ENCODE measurements at places on chromosomes 1 and 21.
A peak's percentile ranks its signal among the peaks of the same experiment; 100 is the strongest.

- no peak for DNase-seq
Measured at GRCh38 chr1:47507881-47508701, 70.2 kb downstream of the FOXD2 start.

- DNase-seq = no peak
Measured at GRCh38 chr1:51958824-51959223, 31.7 kb downstream of the RAB3B start.

DNA sequence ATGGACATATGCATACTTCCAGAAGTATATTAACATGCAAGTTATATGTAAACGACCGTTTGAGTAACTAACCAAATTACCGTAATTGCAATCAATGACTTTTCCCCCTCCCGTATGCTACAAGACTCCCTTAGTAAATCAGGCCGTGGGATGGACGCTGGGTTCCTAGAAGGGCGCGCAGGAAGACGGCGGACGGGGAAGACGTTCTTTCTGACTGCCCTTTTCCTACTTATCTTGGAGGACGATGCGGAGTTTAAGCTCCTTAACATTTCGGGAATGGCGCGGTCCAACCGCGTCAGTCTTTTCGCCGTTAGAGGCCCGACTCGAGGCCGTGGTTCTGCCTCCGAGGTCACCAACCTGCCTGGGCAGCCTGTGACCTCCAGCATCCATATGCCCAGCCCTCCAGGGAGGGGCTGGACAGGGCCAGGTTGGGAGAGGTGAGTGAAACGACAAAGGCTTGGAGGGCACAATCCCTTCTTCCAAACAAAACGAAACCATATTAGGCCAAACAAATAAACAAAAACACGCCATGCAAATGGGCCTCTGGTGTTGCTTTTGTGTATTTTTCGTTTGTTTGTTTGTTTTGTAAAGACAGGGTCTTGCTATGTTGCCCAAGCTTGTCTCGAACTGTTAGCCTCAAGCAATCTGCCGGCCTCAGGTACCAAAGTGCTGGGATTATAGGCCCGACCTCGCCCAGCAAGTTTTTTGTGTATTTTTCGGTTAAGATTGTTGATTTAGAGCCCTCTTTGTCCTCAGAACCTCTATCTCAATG is 873 bp upstream of the PI4KB start:
- DNase-seq = no peak

DNA sequence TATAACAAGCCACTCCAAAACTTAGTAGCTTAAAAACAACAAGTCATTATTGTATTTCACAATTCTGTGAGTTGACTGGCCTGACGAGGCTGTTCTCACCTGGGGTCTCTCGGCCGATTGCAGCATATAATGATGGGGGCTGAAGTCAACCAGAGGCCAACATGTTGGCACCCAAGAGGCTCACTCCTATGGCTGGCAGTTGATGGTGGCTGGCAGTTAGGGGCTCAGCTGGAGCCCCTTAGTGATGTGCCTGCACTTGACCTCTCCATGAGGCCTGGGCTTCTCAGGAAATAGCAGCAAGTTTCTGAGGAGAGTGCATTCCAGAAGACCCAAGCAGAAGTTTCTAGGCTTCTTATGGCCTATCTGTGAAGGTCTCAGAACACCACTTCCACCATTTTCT is 459.4 kb downstream of the NPHP4 start:
- no peak for DNase-seq

DNA sequence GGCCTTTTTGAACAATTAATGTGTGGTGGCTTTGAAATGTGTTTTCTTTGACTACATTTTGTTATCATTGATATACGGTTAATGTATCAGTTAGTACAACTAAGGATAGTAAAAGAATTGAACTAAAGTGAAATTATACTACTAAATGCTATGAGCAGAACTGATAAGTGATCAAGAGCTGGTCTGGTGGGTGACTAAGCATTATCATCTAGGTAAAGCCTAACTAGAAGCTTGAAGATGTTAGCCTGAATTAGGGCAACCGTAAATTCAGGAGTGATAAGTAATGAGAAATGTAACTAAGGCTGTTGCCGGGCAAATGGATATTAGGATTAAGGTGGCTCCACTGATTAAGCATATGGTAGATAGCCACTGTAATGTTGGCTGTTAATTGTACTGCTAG is 16.0 kb upstream of the GCLM start:
- no peak for DNase-seq

GRCh38 chr1:67126111-67126746 is 8.5 kb downstream of the C1orf141 start:
- no peak for DNase-seq

DNA sequence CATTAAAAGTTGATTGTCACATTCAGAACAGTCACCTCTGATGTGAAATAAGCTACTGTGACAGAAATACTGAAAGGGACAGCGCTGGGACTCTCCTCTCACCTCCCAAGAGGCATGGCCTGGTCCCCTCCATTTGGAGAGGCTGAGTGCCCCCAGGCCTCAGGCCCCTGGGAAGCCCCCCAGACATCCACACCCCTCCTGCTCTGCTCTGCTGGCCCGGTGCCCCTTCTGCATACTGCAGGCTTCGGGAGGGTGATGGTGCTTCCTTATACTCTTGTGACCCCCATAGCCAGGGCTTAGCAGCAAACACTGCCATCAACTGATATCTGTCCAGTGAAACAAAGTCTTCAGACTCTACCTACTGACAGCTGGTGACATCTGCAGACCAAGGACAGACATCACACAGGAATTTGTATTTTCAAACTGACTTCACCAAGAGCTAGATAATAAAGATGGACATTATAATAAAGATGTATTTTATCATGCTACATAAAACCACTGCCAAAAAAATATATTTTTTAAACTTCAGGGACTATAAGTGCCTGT is 36.9 kb downstream of the C2CD2 start:
- no peak for DNase-seq

GRCh38 chr1:36708587-36708986 is 225.9 kb upstream of the CSF3R start:
- no peak for DNase-seq

GRCh38 chr1:205338011-205338410 is 16.5 kb upstream of the NUAK2 start:
- DNase-seq = no peak

DNA sequence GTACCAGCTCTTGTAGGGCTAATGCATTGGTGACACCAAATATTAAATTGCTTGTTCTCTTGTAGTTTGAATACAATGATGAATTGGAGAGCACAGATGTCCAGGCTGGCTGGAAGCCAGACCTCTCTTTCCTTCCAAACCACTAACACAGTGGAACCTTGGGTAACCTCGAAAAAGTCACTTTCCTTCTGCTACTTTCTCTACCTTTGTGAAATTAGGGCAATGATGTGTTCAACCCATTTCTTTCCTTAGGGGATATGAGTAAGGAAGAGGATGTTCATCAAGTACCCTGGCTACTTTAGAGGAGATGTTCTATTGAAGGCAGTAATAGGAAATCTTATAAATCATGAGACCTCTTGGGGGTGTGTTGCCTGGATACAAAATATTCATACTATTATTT is 55.7 kb downstream of the XCL2 start:
- peak; percentile 90 for DNase-seq

Measured in cerebellar cortex (tissue), 1 donor.